ENCODE measurements at places on chromosomes 3 and 15. TPM values are rescaled to one million over a fixed set of nuclear protein-coding genes. Genes with fewer than 3 reads are reported as not detected.

DNA sequence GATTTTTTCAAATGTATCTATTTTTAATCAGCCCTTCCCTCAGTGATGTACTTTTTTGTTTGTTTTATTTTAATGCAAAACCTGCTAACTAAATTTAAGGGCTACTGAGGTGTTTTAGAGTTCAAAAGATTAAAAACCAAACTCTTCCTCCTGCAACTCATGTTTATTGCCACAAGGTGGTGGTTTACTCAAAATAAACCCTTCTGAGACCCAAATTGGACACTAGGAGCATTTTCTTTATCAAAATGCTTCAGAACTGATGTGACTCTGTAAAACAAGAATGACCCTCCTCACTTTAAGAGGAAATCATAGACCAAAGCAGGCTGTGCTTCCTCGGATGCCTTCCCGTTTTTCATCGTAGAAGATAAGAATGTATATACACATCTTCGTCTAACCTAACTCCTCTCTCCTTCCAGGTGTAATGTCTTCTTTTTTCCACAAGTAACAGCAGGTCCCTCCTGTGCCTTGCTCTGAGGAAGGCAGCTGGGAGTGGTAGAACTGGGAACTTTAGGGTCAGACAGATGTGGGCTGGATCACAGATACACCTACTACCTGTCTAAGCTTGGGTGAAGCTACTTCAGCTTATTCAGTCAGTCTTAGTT lies 2.9 kb upstream of the NME9 start:
- DNase-seq = no peak

SLC24A5 gene
- total RNA-seq = 0.41 TPM

- no peak for DNase-seq
Observed at GRCh38 chr3:129940086-129940485, 34.4 kb upstream of the TRH start.

- no peak for DNase-seq
Observed at GRCh38 chr3:60855250-60855649, 396.0 kb downstream of the FHIT start.

ARRDC4 gene
- total RNA-seq = 40.4 TPM

DNA sequence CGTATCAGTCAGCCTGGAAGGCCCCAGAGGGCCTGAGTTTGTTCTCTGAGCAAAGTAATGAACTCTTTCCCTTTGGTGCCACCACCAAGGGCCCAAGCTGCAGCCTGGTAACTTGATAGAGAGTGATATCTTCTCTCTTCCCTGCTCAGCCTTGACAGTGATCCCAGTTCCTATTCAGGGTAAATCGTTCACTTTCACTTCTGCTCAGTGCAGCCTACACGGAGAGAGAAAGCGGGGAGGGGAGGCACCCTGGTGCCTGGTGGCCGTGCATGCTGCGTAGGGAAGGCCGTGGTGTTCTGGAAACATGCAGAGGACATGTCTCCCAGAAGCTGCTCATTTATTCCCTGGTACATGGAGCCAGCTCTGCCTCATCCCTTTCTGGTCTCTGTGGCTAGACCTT lies 54.9 kb downstream of the KIF9 start:
- DNase-seq = no peak

DNA sequence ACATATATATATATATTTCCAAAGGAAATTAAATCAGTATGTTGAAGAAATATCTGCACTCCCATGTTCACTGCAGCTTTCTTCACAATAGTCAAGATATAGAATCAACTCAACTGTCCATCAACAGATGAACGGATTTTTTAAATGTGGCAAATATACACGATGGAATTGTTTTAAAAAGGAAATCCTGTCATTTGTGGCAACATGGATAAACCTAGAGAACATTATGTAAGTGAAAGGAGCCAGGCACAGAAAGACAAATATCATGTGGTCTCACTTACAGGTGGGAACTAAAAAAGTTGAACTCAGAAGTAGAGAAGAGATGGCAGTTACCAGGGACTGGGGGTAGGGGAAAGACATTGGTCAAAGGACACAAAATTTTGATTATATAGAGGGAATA lies 253.7 kb downstream of the ULK4 start:
- no peak for DNase-seq

DNA sequence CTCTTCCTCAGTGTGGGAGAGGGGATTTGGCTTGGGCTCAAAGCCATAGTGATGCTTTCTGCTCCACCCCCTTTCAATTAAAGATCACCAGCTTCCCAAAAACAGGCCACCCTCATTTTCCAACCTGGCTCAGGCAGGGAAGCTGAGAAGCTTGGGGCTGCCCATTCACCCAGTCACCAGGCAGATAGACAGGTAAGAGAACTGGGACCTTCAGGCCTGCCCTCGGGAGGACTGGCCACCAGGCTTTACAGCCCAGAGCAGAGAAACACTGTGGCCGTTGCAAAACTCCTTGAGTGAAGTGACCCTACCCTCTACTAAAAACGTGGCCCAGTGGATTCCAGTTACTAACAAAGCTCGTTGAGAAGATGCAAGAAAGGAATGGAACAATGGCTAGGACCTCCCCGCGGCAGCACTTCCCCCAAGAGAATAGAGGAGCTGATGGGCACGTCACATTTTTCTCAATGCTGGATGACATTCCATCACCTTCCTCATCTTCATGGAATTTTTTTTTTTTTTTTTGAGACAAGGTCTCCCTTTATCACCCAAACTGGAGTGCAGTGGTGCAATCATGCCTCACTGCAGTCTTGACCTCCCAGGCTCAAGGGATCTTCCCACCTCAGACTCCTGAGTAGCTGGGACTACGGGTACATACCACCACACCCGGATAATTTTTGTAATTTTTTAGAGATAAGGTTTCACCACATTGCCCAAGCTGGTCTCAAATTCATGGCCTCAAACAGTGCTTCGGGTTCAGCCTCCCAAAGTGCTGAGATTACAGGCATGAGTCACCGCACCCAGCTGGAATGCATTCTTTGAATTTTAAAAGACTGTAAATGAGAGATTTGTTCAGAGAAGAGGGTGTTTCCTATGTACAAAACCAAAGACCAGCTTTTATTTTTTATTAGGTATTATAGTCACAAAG lies 37.9 kb downstream of the LIPC start:
- DNase-seq = no peak

DNA sequence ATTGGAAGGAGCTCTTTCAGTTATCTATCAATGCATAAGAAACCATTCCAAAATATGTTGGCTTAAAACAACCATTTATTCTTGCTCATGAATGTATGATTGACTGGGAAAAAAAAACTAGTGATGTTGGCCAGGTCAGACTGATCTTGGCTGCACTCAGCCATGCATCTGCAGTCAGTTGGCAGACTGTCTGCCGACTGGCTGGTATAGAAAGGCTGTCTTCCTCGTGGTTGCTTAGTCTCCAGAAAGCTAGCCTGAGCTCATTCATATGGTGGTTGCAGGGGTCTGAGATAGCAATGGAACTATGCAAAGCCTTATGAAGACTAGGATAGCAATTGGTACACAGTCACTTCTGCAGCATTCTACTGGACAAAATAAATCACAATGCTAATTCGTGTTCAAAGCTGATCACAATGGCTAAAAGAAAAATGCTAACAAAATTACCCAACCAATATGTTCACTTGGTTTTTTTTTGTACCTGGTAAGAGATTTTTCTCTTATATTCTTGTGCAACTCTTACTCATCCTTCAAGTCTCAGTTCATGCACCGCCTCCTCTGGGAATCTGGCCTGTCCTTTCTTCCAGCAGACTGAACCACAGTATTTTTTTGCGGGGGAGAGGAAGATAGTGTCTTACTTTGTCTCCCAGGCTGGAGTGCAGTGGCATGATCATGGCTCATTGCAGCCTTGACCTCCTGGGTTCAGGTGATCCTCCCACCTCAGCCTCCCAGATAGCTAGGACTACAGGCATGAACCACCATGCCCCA lies 126.8 kb downstream of the KCNAB1 start:
- DNase-seq = no peak

GPR149 gene
- 7.7 TPM for total RNA-seq

ADPRH gene
- 1.2 TPM for total RNA-seq

SLC7A14 gene
- total RNA-seq = 6.9 TPM

DNA sequence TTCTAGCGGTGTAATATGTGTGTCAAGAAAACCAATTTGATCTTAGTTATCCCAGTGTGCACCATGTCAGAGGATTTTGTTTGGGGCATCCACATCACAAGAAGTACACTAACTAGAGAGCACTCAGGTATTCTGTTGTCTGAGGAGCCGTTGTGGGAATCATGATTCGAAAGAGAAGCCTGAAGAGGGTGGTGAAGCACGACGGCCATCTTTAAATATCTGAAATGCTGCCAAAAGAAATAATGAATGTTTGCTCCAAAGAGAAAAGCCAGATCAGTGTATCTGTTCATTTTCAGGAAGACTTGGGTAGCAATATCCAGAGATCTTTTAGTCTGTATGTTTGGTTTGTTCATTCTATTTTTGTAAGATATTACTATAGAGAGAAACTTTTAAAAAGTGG lies 180.7 kb downstream of the KLHL25 start:
- no peak for DNase-seq

DNA sequence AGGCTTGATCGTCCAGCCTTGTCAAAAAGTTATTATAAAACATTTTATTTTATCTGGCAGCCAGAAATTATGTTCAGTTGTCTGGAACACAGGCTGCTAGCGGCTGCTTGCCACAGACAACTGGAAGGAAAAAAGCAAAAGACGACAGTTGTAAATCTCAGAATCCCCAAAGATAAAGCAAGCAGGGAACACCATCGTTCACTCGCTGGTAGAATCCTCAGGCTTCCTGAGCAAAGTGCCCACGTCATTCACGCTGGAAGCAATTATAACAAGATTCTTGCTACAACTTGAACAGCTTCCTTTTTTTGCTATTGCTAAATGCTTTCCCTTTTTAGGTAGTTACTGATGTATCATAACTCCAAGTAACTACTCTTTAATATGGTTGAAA lies 33.6 kb downstream of the ADAMTS17 start:
- no peak for DNase-seq

GP5 gene
- not detected for total RNA-seq

DNA sequence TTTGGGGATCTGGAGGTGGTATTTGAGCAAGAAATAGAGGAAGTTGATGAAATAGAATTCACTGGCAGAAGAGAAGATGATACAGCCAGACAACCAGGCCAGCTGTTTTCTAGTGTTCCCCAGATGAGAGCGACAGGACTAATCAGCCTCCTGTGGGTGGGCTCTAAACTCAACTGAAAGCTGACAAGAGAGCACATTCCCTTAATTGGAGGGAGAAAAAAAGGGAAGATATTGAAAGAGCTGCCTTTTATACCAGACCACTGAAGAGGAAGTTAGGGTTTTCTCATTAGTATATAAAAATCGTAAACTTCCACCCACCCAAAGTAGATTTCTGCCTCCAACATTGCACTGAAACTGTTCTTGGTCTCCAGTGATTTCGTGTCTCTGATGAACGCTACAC lies 6.5 kb upstream of the TM4SF19 start:
- DNase-seq = no peak

DNAH12 gene
- total RNA-seq = 0.82 TPM

- no peak for DNase-seq
Observed at GRCh38 chr3:145936971-145937370, 224.0 kb downstream of the PLOD2 start.

NR2F2 gene
- total RNA-seq = 4.9 TPM

DNA sequence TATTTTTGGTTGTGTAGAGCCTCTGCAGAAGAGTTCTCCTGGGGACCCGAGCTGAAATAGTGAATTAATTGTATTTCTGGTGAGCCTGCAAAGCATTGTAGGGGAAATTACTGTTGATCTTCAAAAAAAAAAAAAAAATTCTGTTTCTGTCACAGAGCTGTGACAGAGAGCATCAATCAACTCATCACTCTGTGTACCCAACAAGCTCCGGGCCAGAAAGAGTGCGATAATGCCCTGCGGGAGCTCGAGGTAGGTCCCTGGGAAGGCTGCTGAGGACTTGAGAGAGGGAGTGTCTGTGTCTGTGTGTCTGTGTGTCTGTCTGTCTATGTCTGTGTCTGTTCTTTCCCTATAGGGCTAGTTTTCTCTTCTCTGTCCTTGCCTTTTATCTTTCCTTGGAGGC lies 294.4 kb upstream of the TPM1 start:
- no peak for DNase-seq

GRCh38 chr15:45457220-45457619 lies 65.3 kb downstream of the SLC30A4 start:
- no peak for DNase-seq

All from frontal cortex (tissue), 4 donors.